Head of caudate nucleus (tissue), 42 donors: ENCODE measurements at places on chromosomes 4 and X.
A peak's percentile ranks its signal among the peaks of the same experiment; 100 is the strongest.

GRCh38 chr4:36399762-36400353 is 118.4 kb downstream of the DTHD1 start:
- peak; percentile 71 for DNase-seq

- no peak for DNase-seq
These were observed 14.5 kb downstream of the TMEM131L start for GRCh38 chr4:153480704-153481103.

- DNase-seq, result no peak
These were observed 63.9 kb downstream of the PLS3 start for GRCh38 chrX:115624916-115625315.

DNA sequence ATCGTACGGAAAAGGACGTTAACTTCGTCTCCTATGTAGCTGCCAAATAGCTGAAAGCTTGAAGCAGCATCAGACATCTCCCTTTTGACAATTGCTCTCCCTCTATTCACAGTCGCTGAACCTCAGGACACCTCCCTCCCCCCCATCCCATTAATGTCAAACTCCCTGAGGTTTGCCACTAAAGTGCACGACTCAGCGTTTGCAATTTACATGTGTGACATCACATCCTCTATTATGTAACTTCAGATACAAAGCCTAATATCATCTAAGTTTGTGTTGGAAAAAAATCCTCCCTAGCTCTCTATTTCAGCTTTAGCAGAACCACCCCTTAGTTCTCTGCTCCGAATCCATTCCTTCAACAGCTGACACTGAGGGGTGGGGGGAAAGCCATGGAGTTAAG is 5.5 kb upstream of the NR3C2 start:
- peak; percentile 19 for DNase-seq

- no peak for DNase-seq
These were observed 17.7 kb upstream of the PAQR3 start for GRCh38 chr4:78956975-78957374.
